ENCODE measurements at places on chromosomes 7 and 10. TPM values are rescaled to one million over a fixed set of nuclear protein-coding genes. Genes with fewer than 3 reads are reported as not detected.

GRCh38 chr10:74624501-74624900, 201.9 kb upstream of the KAT6B start:
- no peaks in the 10 kb centered on the region for H3K4me1 ChIP-seq
- no peaks in the 10 kb centered on the region for H3K36me3 ChIP-seq
- no peak overlapping the region for H3K4me3 ChIP-seq
- H3K27me3 ChIP-seq = no peaks in the 10 kb centered on the region
- DNase-seq = no peak

- no peak for DNase-seq
- no peak overlapping the region for H3K27ac ChIP-seq
- H3K27me3 ChIP-seq = no peaks in the 10 kb centered on the region
- H3K4me1 ChIP-seq = no peaks in the 10 kb centered on the region
- no peaks in the 10 kb centered on the region for H3K36me3 ChIP-seq
Measured at GRCh38 chr7:126541406-126541805, 711.3 kb downstream of the GRM8 start.

DNA sequence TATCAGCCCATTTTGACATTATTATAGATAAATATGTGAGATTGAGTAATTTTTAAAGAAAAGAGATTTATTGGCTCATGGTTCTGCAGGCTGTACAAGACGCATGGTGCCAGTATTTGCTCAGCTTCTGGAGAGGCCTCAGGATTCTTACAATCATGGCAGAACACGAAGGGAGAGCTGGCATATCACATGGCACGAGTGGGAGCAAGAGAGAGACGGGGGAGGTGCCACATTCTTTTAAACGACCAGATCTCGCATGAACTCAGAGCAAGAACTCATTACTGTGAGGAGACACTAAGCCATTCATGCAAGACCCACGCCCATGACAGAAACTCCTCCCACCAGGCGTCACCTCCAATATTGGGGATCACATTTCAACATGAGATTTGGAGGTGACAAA, 40.1 kb upstream of the ZNF488 start:
- no peak overlapping the region for H3K27ac ChIP-seq
- no peaks in the 10 kb centered on the region for H3K27me3 ChIP-seq
- H3K36me3 ChIP-seq = no peaks in the 10 kb centered on the region
- no peak overlapping the region for H3K4me3 ChIP-seq

DNA sequence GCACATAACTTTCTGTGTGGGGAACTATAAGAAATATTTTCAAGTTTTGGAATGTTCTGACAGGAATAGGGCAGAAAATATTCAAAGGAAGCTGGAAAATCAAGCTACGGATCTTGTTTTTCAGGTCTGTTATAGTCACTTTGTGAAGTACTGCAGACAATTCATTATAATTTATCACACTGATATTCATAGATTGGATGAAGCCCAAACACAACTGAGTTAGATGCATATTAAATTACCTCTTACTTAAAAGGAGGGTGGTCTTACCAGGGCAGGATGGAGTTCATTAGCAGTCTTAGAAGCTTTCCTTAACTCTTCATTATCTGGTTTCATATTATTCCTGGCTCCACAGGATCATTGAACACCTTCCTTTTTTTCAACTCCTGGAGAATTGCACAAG, 242.3 kb downstream of the DYNC1I1 start:
- no peak for DNase-seq
- peaks cover 45% of the 10 kb centered on the region for H3K27me3 ChIP-seq
- no peak overlapping the region for H3K4me3 ChIP-seq
- no peaks in the 10 kb centered on the region for H3K36me3 ChIP-seq

Gene CALHM3
- 0.49 TPM for total RNA-seq

Gene DYNC1I1
- total RNA-seq = not detected

Measured in HCT116 (cell line).